ENCODE measurements at places on chromosomes 4 and X.

GRCh38 chr4:165191814-165192499 lies 15.4 kb upstream of the KLHL2 start:
- DNase-seq = no peak

GRCh38 chr4:140757232-140757630 lies 1.0 kb upstream of the TBC1D9 start:
- no peak for DNase-seq

DNA sequence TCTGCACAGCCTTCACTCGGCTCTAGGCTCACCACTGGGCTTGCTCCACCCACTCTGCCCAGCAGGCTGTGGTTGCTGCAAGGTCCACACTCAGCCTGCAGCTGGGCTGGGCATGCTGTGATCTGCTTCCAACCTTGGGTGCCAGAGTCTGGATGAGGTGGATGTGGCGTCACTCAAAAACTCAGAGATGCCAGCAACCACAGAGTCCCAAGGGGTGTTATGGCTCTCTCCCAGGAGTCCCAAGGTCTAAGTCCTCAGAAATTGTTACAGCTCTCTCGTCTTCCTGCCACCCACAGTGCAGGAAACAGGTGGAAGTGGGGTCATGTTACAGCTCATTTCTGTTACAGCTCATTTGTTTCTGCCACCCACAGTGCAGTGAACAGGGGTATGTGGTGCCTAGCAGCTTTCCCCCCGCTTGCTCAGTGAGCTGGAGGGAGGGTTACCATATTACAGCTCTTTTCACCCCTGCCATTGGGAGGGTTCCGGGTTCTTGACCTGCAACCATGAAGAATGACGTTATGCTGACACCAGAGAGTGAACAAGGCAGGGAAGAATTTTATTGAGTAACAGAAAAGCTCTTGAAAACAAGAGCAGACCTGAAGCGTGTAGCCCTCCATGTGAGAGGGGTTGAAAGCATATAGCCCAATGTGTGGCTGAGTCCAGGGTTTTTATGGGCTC lies 893.9 kb downstream of the PCDH7 start:
- no peak for DNase-seq

- DNase-seq = no peak
Measured at GRCh38 chr4:3440979-3441500, 728 bp upstream of the HGFAC start.

DNA sequence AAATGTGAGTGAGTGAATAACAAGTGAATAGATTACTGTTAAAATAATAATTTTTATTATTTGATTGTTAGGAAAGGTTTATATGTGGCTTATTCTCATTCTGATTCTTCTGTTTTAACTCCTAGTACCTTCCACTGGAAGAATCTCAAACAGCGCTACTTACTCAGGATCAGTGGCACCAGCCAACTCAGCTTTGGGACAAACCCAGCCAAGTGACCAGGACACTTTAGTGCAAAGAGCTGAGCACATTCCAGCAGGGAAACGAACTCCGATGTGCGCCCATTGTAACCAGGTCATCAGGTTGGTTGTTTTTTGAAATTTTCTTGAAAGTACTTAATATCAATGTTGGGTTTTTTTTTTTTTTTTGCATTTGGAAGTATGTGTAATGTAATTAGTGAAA lies 117.6 kb upstream of the BMPR1B start:
- DNase-seq = no peak

DNA sequence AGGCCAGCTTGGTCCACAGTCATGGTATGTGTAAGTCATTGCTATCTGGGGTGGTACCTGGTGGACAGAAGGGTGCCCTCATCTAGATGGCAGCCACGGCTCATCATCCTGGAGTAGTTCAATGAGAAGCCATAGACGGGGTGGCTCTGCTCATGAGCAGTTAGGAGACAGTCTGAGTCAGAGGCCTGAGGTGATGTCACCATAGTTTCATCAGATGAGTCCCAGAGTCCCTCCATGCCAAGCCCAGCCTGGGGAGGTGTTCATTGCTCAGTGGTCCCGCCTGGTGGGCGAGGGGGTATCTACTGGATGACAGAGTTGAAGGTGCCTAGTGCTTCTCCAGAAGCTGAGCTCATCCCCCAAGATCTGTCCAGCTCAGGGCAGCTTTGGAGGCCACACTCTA lies 49.8 kb downstream of the DLG3 start:
- no peak for DNase-seq

DNA sequence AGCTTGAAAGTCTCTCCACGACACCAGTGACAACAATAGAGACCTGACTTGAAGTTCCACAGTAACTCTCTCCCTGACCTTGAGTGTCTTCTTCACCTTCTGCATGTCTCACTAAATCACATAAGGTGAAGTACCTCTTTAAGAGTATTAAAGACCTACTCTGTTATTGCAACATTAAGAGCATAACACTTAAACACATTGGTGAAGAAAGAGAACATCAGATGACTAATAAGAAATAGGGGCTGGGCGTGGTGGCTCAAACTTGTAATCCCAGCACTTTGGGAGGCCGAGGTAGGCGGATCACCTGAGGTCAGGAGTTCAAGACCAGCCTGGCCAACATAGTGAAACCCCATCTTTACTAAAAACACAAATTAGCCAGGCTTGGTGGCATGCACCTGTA lies 33.9 kb upstream of the MAPK10 start:
- DNase-seq = no peak

DNA sequence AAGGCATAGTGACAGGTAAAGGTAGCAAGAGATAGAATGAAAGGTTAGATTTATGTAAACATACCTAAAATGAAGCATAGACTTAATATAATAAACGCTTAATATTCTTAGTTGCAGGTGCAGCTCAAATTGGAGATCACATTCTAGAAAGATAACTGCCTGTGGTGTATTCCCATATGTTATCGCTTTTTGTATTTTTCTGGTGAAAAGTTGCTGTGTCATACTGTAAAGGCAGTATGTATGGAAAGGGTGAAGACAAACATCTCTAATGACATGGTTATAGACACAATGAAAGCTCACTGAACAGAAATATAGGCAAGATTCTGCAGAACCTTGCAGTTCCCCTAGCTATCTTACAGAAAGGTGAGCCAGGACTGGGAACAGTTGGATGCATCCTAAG lies 240.3 kb downstream of the DCLK2 start:
- DNase-seq = no peak

- no peak for DNase-seq
Measured at GRCh38 chr4:186650401-186651180, 73.1 kb downstream of the FAT1 start.

Measured in activated T-cell treated with anti-CD3 and anti-CD28 coated beads, Interleukin-2, amount 50 U/mL, for 1 hour (primary cell).